Stimulated activated CD8-positive, alpha-beta memory T cell treated with anti-CD3 and anti-CD28 coated beads, Interleukin-4, amount 100 ng/mL, for 4 hours (primary cell): ENCODE measurements at places on chromosomes 13 and 19.

DNA sequence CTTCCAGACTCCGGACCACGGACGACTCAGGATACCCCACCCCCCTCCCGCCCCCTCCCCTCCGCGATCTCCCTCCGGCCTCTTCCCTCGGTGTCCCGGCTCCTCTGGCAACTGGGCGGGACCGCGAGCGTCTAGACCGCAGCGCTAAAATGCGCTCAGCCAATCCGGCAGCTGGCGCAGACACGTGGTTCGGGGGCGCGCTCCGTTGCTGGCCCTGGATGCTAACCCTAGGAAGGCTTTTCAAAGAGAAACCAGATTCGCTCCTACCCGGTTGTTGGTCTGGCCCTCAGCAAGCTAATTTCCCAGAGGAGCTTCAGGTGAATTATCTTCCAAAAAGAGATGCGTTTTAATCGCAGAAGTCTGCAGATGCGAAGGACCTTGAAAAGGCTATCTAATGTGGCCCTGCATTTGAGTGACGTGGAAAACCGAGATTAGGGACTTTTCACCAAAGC lies at the start of gene DZIP1:
TSS of gene DZIP1 (minus strand) at position 106 of the 452 bp plus-strand sequence. CDS start 2,677 bp downstream, outside the sequence.
- DNase-seq, result no peak

- DNase-seq, result no peak
Measured at GRCh38 chr19:16290692-16291091, 33.9 kb upstream of the KLF2 start.

GRCh38 chr13:110161112-110161882 lies 145.7 kb downstream of the COL4A1 start:
- DNase-seq, result no peak

DNA sequence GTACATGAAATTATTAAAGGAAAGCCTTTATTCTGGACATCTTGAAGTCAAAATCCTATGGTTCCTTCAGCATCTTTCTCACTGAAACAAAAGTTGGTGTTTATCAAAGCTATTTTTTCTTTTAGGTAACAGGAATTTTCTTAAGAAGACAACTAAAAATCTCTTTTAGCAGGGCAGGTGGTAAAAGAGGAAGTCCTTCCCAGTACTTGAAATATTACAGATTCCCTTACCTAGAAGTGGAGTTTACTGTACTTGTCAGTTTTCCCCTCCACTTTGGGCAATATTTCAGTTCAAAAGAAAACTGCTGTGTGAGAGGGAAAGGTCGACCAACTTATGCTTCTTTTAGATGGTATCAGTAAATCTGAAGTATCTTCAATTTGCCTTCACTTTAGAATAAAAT lies 64.3 kb upstream of the TDRD3 start:
- DNase-seq, result no peak

GRCh38 chr13:66036024-66036614 lies 1194.0 kb downstream of the PCDH9 start:
- DNase-seq, result no peak

DNA sequence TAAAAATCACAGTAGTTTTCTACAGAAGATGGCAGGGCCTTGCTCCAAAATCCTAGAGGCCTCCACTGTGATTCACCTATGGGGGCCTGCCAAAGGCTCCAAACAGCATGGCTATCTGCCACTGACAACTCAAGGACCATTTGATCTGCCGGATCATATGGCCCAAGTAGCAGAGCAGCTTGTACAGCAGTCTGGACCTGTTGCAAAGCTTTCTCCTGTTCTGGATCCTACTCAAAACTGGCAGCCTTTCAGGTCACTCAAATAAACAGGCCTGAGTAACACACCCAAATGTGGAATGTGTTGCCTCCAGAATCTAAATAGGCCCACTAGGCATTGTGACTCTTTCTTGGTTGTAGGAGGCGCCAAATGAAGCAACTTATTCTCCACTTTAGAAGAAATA lies 1049.3 kb downstream of the PCDH9 start:
- DNase-seq, result no peak

- no peak for DNase-seq
Measured at GRCh38 chr19:29022165-29022564, 190.8 kb downstream of the UQCRFS1 start.

DNA sequence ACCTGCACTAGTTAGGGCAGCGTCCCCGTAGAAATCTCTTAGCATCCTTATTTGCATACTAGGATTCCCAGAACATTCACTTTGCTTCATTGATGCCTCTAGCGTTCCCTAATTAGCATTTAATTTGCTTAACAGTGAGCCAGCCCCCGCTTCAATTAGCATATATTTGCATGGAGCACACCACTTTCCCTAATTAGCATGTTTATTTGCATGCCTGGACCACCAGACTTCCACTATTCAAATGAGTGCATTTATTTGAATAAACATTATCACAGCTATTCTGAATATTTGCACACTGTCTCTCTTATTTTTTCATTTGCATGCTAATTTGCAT lies 69.6 kb downstream of the RYR1 start:
- no peak for DNase-seq

DNA sequence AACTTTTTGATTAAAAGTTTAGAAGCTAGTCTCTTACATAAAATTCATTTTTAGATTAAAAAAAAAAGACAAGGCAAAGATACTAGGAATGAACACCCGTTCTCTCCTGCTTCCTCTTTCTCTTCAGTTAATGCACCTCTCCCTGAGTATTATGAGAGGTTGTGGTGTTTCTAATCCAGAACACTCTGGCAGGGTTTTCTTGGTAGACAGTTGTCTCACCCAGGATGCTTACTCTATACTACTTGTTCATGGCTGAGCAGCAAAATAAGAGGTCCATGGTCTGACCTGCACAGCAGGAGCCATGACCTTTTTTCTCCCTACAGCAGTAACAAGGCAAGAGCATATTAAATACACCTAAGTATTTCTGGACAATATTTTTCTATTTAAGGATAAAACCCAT lies 62.0 kb downstream of the MICU2 start:
- no peak for DNase-seq

GRCh38 chr19:6041991-6042481 lies 64.1 kb upstream of the RANBP3 start:
- DNase-seq, result no peak
